ENCODE measurements at places on chromosomes 5 and 9.
A peak's percentile ranks its signal among the peaks of the same experiment; 100 is the strongest.

GRCh38 chr9:34158362-34158869 is 20.4 kb upstream of the UBAP1 start:
- peak; percentile 29 for DNase-seq

- DNase-seq, result no peak
Measured at GRCh38 chr5:123735384-123735783, 223.4 kb downstream of the CSNK1G3 start.

DNA sequence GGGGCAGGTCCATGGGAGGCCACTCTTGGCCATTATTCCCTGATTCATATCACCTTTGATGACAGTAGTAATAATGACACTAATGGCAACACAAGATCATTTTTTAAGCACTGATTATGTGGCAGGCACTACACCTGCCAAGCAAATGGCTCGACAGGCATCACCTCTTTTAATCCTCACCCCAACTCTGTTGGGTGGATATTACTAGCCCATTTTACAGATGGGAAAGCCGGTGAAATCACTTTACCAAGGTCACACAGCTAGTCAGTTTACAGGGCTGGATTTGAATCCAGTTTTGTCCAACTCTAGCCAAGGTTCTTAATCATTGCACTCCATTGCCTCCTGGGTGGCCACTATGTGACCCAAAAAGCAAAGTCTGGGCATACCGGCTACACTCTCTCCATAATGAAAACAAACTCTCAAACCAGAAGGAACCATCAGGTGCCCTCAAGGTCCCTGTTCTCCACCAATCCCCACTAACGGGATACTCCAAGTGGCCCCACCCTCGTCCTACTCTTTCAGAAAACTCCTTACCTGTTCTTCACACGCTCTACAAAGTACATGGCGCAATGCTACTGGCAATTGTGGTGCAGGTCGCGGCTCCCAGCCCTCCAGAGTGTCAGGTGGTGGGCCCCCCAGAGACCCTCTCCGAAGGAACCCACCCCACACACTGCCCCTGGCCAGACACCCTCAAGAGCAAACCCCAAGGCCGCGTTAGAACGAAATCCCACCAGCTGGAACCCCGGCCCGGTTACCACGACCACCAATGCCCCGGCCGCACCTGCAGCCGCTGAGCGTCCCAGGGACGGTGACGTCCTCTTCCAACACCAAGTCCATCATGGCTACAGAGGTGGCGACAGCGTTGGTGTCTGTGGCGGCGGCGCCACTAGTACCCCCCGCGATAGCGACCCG is 572 bp downstream of the CDK5RAP2 start:
- no peak for DNase-seq

DNA sequence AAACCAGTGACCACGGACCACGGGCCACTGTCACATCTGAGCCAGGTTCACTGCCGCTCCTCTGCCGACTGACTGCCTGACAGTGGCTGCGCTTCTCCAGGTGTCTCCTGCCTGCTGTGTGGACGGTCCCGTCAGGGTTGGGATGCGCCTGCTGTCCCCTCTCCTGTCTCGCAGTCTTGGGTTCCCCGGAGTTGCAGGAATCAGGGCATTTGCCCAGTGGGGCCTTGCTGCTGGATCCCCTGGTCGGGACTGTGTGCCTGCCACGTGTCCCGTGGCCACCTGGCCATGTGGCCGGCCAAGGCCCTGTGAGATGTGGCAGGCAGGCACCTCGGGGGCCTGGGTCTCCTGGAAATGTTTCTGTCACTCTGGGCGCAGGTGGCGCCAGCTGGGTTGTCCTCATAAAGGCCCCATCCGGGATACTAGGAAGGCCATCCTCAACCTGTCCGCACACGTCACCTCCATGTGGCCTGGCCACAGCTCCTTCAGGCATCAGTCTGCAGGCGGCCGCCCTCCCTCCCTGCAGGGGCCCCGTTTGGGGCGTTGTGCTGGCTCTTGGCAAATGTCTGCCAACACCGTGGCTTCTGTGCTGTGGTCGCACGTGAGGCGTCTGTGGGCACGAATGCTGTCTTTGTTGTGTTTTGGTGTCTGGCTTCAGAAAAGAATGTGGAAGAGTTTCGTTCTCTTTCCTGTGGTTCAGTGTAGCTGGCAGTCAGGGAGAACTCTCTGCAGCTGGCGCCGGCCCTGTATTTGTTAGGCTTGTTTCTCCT is 6.4 kb upstream of the TOR4A start:
- DNase-seq, result no peak

- DNase-seq, result no peak
Measured at GRCh38 chr5:60636001-60636400, 64.0 kb downstream of the DEPDC1B start.

- no peak for DNase-seq
Measured at GRCh38 chr9:92501671-92502393, 19.5 kb upstream of the ASPN start.

DNA sequence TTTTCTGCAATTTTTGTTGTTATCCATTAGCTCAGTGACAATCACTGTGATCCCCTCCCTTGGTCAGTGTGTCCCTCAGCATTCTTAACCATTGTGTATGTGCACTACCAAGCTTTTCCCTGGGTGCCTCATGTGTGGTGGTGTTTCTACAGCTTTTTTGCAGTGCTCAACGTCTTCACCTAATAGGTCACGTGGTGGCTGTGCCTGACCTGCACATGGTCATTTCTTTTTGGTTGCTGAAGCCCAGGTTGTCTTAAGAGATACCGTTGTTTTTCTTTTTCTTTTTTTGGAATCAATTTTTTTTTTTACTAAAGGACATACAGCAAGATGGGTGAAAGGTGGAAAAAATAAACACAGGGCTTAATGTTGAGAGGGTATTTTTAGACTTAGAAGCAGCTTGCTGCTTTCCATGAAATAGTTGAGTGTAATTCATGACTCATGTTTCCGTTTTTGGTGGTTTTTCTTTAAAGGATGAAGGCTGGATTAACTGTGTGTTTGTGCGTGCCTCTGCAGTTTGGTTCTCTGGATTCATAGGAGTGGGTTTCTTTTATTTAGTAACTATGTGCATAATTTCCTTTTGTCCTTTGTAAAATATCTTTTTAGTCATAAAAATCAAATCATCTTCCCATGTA is 22.2 kb downstream of the SH3GL2 start:
- no peak for DNase-seq

- DNase-seq, result no peak
Measured at GRCh38 chr9:100595391-100596199, 17.7 kb downstream of the CAVIN4 start.

GRCh38 chr5:14925326-14925725 is 53.7 kb upstream of the ANKH start:
- no peak for DNase-seq

DNA sequence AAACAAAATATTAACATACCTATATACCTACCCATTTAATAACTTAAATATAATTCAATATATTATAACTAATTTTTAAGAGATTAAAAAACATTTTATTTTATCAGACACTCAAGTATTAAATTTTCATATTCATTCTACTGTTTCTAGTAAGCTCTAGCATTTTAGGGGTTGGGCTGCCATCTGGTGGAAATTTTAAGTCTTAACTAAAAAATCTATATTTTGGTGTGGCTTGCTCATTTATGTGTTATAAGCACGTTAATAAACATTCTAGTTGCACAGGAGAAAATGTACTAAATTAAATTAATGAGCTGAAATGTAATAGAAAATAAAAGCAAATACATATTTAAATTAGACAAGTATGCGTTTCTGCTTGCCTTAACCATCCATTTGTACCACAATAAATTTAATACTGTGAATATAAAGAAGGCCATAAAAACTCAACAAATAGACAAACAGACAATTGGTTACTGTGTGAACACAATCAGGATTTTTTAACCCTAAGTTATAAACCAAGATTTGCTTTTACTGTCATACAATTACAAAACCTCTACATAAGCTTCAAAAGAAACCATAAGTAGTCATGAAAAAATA is 1728.3 kb upstream of the CDH9 start:
- no peak for DNase-seq

GRCh38 chr9:29564564-29564963 is 1991.3 kb upstream of the C9orf72 start:
- DNase-seq, result no peak

DNA sequence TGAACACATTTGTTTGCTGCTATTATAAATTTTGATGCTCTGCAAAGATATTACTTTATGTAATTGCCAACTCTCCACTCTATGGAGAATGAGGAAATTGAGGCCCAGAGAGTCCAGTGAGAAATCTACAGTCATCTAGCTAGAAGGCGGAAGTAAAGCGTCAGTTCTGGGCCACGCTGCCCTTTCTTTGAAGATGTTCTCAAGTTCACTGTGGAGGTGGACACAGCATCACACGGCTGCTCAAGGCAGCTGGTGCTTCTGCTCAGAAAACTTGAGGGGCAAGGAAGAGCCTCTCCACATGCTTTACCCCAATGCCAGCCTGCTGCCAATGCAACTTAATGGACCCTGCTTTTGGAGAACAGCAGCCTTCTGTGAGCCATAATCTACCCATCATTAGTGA is 96.3 kb downstream of the TTLL11 start:
- no peak for DNase-seq

DNA sequence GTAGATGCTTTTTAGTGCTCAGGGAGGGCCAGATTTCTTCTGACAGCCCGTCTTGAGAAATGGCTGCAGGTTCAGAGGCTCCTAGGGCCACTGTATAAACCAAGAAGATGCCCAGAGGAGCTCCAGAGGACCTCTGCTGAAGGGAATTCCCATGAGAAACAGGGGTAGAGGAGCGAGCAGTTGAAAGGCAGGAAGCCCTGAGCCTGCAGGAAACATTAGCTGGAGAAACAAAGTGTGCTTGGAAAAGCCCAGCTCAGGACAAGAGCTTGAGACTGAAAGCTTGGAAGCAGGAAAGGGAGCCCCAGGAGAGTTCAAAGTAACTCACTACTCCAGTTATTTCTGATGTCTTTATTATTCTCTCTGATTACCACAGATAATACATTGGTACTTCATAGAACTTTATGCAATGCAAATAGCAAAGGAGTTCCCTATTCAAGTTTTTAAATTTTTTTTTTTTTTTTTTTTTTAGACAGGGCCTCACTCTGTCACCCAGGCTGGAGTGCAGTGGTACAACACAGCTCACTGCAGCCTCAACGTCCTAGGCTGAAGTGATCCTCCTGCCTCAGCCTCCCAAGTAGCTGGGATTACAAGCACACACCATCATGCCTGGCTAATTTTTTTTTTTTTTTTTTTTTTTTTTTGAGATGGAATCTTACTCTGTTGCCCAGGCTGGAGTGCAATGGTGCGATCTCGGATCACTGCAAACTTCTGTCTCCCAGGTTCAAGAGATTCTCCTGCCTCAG is 16.5 kb downstream of the HBEGF start:
- DNase-seq, result no peak

DNA sequence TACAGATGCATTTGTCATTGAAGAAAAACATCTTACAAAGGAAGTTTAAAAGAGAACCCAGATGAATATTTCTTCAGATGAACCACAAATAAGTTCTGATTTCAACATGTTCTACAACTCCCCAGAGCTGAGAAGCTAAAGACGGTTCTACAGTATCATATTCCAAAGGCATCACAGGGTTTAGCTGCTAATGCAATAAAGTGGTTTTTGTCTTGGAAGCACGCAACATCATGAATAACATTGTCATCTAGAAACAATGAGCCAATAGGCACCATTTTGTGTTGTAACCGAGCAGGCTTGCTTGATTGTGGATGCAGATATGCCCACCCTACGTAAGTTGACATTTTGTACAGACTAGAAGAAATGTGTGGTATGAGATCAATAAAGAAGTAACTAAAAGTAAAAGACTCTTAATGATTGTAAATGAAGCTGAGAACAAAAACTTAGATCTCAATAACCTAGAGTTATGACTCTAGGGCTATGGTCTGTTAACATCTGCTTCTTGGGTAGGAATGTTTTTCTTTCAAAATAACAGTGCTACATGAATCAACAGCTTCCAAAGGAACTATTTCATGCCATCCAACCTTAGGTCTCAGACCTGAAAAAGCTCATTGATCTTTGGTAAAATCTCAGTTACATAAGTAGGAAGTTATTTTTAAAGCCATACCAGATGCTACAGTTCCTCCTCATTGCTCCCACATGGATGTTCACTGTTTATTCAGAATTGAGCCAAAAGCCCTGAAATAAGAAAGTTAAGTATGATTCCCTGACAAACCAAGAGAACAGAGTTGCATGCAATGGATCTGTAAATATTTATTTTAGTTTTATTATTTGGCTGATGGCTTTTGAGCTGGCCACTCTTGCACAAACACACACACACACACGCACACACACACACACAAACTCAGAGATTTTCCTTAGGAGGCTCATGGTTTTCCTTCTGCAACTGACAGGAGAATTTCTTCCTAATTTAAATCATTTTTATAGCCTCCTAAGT is 118.7 kb upstream of the SLCO6A1 start:
- DNase-seq, result no peak

DNA sequence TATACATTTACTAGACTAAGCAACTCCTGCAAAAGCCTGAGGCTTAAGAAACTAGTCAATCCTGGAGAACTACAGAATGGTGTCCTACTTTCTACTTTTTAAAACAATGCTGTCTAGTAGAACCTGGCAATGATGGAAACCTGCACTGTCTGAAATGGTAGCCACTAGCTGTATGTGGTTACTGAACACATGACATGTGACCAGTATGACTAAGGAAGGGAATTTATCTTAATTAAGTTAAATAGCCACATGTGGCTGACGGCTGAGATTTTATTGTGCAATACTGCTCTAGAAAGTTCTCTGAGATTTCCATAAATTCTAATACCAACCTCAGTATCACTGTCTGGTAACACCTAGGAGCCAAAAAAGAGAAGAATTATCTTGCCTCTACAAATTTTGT is 44.9 kb upstream of the RAPGEF6 start:
- DNase-seq, result no peak

- DNase-seq, result no peak
Measured at GRCh38 chr5:150137168-150137957, 18.3 kb downstream of the PDGFRB start.

- no peak for DNase-seq
Measured at GRCh38 chr5:406041-406440, 36.9 kb upstream of the EXOC3 start.

GRCh38 chr5:13843175-13843846 is 101.2 kb downstream of the DNAH5 start:
- no peak for DNase-seq

DNA sequence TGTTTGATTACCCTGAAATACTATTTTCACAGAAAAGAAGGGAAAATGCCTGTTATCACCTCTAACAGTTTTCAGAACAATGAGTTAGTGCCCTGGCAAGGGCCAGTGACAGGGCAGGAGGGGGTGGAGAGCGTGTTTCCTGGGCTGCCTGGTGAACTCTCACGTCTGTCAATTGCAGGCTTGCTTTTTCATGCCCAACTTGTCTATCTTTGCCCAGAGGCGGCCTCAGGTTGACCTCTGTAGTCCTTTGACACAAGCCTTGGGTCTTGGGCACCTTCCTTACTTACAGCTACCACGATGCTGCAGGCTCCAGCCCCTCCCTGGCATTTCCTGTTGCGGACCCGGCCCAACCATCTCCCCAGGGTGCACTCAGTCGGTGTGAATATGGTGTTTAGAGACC is 2.2 kb upstream of the CEL start:
- DNase-seq, result no peak

Measured in NCI-H1436 treated with DMSO at 0.1 percent for 48 hours (cell line).